ENCODE measurements at places on chromosomes 3 and 15.

GRCh38 chr3:32276279-32276841, 37.9 kb downstream of the CMTM8 start:
- no peak for DNase-seq

DNA sequence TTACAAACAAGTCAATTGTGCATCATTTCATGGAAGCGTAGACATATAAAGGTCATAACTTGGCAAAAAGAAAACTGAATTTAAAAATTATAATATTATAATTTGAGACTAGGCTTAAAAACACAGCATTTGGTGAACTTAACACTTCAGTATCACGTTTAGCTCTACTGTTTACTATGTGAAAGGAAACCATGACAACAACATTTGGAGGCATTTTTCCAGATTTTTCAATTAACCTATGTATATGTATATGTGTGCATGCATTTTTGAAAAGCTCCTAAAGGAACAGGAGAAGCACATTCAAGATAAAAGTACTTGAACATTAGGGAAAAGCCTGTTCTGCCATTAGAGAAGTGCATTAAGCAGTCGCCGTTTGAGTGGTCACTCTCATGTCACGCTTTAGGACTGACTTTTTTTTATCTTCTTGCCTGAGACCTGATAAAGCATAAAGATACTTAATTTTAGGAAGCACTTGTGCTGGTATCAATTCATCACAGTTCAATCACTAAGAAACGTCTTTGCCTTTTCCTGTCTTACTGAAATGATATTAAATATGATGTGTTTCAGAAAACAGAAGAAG, 156.0 kb downstream of the NAALADL2 start:
- DNase-seq: no peak

DNA sequence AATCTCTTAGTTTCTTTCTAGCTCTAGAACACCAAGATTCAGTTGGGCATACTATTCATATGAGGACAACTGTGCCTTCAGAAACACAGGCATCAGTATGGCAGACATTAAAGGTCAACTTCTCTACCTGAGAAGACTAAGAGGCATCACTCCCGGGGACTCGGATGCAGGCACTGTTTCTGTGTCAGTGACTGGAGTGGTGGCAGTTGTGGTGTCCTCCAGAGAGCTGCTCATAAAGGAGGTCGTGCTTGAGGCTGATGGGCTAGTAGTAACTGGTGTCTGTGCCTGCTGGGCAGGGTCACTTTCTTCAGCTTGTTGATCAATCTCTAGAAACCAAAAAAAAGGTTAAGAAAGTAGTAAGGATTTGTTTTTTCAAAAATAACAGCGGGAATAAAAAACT, 75.2 kb downstream of the FBXL22 start:
- DNase-seq: no peak

GRCh38 chr3:101735833-101736232, 11.4 kb downstream of the CEP97 start:
- DNase-seq: no peak

Data from stimulated activated CD4-positive, alpha-beta T cell treated with anti-CD3 and anti-CD28 coated beads, Interleukin-2, amount 100 ng/mL, for 24 hours (primary cell).